ENCODE measurements at places on chromosomes 3 and 15.

- DNase-seq = no peak
Measured at GRCh38 chr15:52362497-52362896, 66.9 kb upstream of the MYO5C start.

GRCh38 chr3:62622553-62623174 lies 249.3 kb upstream of the FEZF2 start:
- DNase-seq = no peak

GRCh38 chr3:79906106-79906505 lies 138.3 kb upstream of the ROBO1 start:
- DNase-seq = no peak

DNA sequence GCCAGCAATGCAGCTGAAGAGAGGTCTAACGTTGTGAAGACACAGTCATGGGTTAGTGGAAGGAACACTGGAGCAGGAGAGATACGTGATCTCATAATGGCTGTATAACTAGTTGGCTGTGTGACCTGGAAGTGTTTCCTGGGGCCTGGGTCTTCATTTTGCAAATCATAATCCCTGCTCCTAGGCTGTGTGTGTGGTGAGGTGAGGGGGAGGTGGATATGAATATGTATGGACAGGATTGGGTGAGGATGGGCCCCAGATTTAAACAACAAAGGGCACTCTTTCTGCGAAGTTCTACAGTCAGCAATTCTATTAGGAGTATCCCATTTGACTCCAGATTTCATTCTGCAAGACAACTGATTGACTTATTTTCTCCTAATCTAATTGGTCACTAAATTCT lies 41.3 kb downstream of the ANKRD28 start:
- no peak for DNase-seq

DNA sequence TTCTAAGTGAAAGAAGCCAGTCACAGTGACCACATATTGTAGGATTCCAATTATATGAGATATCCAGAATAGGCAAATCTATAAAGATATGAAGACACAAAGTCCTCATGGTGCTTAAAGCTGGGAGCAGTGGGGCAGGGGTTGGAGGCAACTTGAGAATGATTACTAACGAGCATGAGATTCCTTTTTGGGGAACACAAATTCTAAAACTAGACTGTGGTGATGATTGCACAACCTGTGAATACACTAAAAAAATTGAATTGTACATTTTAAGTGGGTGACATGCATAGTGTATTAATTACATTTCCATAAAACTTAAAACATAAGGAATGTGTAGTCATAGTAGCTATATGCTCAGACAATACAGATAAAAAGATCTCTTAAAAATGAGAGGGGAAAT lies 103.2 kb downstream of the DPH6 start:
- no peak for DNase-seq

GRCh38 chr3:69767571-69767970 lies 28.3 kb downstream of the MITF start:
- DNase-seq = no peak

GRCh38 chr3:60812502-60812901 lies 438.8 kb downstream of the FHIT start:
- DNase-seq = no peak

GRCh38 chr15:89091627-89092220 lies 3.5 kb downstream of the ABHD2 start:
- DNase-seq = no peak

DNA sequence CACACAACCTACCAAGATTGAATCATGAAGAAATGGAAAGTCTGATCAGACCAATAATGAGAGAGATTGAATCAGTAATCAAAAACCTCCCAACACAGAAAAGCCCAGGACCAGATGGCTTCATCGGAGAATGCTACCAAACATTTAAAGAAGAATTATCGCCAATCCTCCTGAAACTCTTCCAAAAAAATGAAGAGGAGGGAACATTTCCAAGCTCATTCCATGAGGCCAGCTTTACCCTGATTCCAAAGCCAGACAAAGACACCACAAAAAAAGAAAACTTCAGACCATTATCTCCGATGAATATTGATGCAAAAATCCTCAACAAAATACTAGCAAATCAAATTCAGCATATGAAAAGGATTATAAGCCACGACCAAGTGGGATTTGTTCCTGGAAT lies 94.1 kb downstream of the SENP2 start:
- DNase-seq = no peak

GRCh38 chr3:26631390-26631738 lies 8.8 kb downstream of the LRRC3B start:
- no peak for DNase-seq

DNA sequence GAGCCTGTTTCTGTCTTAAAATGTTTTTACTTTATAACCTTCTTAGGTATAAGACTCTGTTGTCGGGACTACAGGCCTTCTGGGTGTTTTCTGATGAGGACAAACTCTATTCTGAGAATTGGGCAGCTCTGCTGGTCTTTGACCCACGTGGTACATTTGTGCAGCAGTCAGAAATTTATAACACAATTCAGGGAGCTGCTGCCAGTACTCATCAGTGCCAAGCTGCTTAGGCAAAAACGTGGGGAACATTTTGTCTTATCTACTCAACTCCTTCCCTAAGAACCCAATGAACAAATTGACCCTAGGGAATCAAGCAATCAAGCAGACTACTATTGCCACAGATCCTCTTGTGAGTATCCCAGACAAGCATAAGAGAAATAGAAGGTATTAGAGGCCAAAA lies 180.7 kb upstream of the PDZRN3 start:
- no peak for DNase-seq

DNA sequence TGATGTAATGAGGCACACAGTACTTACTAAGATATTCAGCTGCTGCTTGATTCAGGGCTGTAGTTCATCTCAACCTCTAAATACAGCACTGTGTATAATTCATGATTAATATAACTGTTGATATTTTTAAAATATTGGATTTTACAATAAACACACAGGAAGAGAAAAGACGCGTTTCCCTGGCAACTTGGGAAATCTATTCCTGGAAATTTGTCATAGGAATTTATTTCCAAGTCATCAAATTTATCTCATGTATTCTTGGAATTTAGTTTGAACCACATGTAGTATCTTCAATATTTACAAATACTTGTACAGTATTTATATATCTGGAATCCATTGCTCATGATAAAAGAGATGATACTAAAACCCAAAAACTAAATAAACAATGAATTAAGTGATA lies 30.6 kb downstream of the EPHA3 start:
- DNase-seq = no peak

DNA sequence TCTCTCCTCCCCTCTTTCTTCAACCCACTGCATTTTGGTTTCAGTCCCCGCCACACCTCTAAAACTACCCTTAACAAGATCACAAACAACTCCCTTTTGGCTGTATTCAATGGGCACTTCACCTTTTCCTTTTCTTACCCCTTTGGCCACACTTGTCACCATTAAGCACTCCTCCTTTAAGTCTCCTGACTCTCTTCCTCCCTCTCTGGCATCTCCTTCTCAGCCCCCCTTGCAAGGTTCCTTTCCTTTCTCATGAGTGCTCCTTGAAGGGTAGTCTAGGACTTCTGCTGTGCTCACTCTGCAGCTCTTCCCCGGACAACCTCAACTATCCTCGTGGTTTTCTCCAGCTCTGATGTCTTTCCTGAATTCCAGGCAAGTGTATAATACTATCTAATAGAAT lies 103.7 kb downstream of the RPL22L1 start:
- DNase-seq = no peak

DNA sequence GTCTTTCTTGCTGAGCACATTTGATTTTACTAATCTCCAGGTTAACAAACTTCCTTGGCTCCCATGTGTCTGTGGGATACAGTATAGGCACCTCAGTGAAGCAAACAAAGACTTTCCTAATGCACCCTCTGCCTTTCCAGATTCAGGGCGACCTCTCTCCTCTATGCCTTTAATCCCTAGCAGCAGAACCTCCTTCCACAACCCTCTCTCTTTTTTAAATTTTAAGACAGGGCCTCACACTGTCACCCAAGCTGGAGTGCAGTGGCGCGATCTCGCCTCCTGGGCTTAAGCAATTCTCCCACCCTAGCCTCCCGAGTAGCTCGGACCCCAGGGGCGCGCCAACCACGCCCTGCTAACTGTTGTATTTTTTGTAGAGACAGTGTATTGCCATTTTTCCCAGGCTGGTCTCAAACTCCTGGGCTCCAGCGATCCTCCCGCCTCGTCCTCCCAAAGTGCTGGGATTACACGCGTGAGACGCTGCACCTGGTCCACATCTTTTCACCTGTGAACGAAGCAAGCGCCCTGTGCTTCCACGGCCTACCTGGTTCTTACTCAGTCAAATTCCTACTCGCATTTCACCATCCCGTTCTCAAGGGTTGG lies 1.7 kb upstream of the HACD3 start:
- no peak for DNase-seq

GRCh38 chr3:72390841-72391240 lies 457.4 kb downstream of the SHQ1 start:
- no peak for DNase-seq

GRCh38 chr3:166829896-166830295 lies 550.2 kb downstream of the ZBBX start:
- no peak for DNase-seq

GRCh38 chr15:92231461-92231860 lies 162.2 kb upstream of the ST8SIA2 start:
- DNase-seq = no peak

DNA sequence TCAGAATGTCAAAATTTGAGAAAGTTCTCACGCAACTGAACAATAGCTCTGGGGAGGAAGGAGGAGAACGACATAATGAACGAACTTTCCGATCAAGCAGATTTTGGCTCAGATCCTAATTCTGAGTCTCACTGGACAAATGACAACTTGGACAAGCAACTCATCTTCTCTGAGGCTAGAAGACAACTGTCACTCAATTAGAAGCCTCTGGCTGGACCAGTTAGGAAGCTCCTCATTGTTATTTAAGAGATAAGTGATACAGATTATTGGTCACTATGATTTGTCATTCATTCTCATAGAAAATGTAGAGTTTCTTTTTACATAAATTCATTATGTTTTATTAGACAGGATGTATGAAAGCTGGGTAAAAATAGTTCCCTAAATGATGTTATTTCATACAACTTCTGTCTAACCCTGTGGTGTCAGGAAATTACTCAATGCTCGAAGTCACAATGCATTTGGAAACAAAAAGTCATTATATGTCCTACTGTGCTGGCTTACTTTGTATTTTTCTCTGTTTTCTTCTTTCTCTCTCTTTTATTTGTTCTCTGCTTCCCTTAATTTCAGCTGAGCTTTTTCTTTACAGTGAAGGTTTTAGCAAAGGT lies 11.0 kb upstream of the C3orf49 start:
- no peak for DNase-seq

GRCh38 chr15:80171787-80172186 lies 19.0 kb downstream of the FAH start:
- DNase-seq = no peak

GRCh38 chr3:197718891-197719290 lies 17.8 kb downstream of the RUBCN start:
- DNase-seq = no peak

DNA sequence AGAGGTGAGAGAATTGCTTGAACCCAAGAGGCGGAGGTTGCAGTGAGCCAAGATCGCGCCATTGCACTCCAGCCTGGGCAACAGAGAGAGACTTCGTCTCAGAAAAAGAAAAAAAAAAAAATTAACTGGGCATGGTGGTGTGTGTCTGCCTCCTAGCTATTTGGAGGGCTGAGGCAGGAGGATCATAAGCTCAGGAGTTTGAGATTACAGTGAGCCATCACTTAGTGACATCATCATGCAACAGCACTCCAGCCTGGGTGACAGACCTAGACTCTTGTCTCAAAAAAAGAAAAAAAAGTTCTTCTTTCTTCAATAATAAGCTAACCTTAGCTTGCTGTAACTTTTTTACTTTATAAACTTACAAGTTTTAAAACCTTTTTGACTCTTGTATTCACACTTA lies 99.8 kb downstream of the SLMAP start:
- DNase-seq = no peak

DNA sequence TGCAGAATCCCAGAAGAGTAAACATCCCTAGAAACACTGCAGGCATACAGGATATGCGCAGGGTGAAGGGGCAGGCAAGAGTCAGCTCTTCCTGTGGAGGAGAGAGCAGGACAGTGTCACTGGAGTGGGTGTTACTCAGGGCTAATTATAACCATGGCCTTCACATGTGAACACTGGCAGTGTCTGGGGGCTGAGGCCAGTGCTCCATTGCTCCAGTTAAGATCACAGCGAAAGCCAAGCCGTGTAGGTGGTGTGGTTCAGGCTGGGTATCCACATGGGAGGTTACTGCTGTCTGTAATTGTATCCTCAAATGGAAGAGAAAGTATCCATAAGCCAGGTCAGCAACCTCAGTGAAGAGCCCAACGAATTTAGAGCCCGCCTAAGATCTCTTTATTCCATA lies 84.6 kb downstream of the MESD start:
- no peak for DNase-seq

DNA sequence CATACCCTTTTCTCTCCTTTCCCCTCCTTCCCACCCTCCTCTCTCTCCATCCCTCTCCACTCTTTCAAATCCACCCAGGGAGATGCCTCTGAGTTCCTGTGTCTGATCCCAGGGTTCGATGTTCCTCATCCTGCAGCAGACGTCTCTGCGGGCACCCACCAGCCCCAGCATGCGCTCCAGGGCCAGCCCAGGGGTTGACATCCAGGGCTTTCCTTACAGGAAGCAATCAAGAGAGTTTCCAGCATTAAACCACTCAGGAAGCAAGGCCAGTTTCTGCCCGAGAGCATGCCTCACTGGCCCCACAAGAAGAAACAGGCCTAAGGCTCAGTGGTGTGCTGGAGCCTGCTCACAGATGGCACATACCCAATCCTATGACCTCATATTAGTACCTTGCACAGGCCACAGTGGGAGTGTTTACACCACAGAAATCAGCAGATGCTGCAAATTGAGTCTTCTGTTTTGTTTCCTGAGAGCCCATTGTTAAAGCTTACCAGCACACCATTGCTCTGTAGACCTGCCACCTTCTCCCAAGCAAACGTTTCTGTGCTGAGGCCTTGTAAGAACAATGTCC lies 13.2 kb downstream of the SLC6A1 start:
- no peak for DNase-seq

DNA sequence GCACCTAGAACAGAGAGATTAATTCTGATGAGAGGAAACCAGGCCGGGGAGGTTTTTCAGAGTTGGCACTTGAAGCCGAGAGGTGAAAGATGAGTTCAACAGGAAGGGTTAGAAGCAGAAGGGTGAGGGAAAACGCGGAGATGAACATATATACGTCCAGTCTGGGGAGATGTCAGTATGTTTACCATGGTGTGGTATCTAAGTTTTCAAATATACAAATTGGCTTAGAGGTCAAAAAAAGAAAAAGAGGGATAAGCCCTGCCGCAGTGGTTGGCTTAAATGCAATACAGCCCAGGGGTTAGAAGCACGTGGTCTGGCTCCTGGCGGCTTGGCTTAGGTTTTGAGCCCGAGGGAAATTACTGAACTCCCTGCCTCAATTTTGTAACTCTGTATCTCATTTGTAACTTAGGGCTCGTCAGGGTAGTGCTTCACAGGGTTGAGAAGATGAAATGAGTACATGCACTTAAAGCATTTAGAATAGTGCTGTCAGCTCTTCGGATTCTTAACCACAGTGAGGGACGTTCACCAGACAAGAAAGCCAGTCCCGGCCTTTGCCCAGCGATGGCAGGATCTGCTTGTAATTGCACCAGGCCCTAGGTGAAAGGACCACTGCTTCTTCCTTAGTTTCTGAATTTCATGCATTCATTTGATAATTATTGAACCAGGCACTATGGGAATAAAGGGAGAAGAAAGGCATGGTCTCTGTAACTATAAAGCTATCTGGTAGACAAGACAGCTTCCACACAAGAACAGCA lies 6.4 kb downstream of the HES1 start:
- no peak for DNase-seq
